ENCODE measurements at places on chromosomes 13 and 19.
A peak's percentile ranks its signal among the peaks of the same experiment; 100 is the strongest.

DNA sequence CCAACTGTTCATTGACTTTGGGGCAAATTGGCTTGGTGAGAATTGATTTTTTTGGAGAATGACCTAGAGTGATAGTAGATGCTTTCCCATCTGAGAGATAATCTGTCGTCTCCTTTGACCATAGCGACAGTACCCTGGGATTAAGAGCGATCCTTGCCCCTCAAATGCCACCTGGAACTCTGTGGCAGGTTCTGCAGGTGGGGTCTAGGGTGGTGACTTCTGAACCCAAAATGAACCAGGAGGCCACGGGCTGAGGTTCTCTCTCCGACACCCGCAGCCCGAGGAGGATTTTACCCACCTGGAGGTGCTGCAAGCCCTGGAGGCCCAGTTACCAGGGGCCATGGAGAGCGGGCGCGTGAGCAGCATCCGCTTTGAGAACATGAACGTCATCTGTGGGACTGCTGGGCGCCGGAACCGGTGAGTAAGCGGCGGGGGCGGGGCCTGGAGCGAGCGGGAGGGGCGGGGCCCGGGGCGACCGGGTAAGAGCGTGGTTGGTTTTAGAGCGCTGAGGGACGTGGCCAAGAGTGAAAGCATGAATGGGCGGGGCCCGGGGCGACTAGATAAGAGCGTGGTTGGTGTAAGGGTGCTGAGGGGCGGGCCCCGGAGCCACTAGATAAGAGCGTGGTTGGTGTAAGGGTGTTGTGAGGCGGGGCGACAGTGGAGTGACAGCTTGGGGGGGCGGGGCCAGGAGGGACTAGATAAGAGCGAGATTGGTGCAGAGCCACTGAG is 8.6 kb downstream of the C19orf81 start:
- DNase-seq, result peak; percentile 72

DNA sequence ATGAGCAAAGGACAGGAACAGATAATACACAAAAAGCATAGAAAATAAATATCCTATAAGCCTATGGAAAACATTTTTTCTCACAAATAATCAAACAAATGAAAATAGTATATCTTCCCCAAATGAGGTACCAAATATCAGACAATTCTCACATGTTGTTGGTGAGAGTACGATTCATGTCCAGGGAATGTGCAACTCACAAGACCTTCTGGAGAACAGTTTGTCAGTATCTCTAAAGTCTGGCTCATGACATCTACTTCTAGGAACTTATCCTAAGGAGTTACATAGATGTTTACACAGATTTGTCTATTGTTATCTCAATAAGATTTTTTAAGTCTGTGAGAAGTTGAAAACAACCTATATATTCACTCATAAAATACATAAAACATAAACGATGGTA is 80.3 kb upstream of the ARHGEF7 start:
- no peak for DNase-seq

- no peak for DNase-seq
These were observed 290.8 kb upstream of the PCDH9 start for GRCh38 chr13:67520886-67521285.

- no peak for DNase-seq
These were observed 8.5 kb upstream of the LMTK3 start for GRCh38 chr19:48520134-48520533.

GRCh38 chr19:50450369-50451222 is 17.9 kb downstream of the MYBPC2 start:
- DNase-seq, result no peak

GRCh38 chr19:28319227-28319626 is 893.7 kb downstream of the UQCRFS1 start:
- no peak for DNase-seq

DNA sequence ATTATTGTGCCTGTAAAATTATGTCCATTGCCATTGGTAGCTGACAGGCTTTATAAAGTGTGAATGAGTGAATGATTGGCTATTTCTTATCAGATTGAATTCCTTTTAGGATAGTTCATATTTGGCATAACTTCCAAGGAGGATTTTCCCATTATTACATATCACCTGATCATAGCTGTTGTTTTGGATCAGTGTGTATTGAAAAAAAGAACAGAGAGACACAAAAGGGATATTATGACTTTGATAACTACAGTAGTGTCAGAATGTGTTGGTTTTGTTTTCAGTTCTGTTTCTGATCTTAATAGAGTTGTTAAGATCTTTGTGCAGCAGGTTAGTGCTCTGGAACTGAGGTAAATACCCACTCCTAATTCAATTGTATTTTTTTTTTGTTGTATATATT is 103.8 kb downstream of the LRCH1 start:
- DNase-seq, result no peak

DNA sequence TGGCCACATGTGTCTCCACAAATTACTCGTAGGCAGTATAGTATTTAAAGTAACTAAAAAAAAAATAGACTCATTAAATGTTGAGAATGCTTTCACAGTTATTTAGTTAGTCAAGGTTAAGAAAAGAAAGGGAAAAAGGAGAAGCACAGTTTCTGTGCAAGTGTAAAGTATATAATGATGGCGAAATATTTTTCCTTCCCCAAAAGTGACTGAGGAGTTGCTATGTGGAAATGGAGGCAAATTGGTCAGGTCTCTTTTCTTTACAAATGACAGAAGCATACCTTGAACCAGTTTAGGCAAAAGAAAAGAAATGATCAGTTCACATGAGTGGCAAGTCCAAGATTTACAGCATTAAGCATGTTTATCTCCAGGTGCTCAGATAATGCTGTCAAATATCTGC is 18.0 kb downstream of the CSNK1A1L start:
- no peak for DNase-seq

DNA sequence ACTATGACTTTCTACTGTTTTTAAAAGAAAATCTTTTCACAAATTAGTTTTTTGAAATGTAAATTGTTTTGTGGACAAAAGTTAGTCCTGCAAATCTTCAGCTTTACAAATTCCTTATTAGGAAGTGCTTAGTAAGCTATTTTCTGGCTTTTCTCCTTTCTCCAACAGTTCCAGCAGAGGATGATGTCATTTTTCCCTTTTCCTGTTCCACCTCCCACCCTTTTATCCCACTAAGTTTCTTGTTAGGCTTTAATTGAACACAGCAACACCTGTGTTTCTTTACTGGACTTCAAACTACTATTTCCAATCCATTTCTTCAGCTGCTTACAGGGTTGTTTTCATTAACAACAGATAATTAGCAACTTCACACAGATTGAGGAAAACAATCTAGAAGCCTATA is 389.2 kb downstream of the NDFIP2 start:
- DNase-seq, result no peak

DNA sequence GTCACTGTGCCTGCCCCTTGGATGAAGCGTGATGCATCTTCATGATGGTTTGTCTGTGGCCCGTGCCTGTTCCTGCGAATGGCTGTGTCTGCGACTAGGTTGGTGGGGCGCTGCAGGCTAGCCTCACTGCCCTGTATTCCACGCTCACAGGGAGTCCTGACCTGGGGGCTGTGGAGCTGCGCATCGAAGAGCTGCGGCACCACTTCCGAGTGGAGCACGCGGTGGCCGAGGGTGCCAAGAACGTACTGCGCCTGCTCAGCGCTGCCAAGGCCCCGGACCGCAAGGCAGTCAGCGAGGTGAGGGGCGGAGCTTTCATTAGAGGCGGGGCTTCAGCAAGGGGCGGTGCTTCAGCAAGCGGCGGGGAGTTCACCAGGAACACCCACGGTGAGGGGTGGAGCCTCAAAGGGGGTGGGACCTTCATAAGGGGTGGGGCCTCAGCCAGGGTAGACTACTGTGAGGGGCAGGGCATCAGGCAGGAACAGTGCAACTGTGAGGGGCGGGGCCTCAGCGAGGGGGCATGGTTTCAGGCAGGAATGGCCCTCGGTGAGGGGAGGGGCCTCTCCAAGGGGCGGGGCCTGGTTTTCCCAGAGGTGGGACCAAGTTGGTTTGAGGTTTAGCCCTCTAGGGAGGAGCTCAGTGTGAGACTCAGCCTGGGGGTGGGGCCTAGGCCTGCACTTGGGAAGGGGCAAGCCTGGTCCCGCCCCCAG is 17.2 kb downstream of the PKN1 start:
- DNase-seq, result peak; percentile 50

- DNase-seq, result no peak
These were observed 233.0 kb downstream of the COL4A1 start for GRCh38 chr13:110073982-110074381.

GRCh38 chr19:15115080-15115479 is 7.9 kb downstream of the SYDE1 start:
- DNase-seq, result no peak

GRCh38 chr13:30431269-30431940 is 9.1 kb downstream of the UBE2L5 start:
- no peak for DNase-seq

DNA sequence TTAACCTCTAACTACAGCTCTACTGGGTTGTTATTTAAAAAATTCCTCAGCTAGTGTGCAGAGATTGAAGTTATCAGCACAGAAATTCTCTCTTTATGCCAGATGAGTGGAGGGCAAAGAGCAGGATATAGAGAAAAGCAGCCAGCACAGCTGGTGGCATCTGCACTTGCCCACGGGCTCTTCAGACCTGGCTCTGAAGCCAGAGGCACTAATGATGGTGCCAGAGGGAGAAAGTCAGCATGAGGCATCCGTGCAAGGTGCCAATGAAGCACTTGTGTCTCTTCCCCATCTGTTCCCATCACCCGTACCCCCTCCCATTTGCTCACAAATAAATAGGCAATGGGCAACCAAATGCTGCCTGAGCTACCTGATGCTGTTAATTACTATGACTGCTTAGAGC is 138.9 kb downstream of the OLFM4 start:
- DNase-seq, result no peak

- DNase-seq, result no peak
These were observed 11.2 kb downstream of the AP3D1 start for GRCh38 chr19:2140138-2140569.

DNA sequence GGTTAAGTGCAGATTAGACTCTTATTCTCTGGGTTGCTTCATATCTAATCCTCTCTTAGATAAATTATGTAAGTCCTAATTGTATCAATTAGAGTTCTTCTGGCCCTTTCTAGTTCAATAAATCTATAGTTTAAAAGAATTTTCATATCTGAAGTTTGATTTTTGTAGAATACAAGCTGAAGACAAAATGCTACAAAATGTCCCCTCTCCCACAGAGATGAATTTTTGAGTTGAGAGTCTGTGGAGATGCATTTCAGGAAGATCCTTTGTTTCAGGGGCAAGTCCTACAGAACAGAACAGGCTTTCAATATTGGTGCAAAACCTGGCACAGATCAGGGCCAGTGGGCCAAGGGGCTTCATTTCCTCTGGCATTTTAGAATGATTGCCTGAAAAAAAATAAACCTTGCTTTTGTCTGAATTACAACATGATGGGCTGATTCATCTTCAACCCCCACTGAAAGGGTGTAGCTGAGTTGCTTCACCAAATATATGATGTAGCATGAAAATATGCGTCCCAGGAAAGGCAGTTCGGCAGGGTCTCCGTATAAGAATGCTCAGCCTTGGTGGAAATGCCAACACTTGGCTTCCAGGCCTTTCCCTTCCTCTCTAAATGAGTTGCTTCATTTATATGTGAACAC is 6.4 kb upstream of the IPO5 start:
- no peak for DNase-seq

DNA sequence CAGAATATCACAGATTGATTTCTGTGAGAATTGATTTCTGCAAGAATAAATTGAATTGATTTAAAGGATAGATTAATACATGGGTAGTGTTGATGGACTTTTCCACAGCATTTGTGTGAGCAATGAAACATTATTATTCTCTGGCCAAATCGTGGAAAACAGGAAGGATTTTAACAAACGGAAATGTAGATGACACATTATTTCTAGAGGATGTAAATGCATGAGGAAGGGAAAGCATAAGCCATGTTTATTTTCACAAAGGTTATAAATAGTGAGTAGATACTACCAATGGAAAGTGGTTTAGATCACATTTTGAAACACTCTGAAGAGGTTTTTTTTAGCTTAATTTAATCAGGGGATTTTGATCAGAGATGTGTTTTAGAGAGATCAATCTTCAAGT is 1534.6 kb upstream of the MIR17HG start:
- DNase-seq, result no peak

- DNase-seq, result no peak
These were observed 98.5 kb upstream of the PABPC3 start for GRCh38 chr13:24997367-24997967.

DNA sequence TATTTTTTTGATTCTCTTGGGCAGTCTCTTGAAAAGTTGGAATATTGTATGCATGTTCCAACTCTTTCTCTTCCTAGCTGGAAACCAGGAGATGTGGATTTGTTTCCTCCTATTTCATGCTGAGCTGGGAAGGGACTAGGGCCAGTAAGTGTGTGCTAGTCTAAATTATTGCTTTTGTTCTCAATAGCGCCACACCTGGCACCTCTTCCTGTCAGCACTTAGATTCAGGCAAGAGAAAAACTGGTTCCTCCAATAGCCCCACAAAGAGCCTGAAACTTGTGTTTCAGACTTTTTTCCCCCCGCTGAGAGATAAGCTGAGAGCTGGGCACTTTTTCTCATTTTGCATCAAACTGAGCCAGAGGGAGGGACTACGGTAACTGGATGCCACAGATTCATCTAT is 353.4 kb downstream of the OLFM4 start:
- DNase-seq, result no peak

GRCh38 chr13:63427170-63427569 is 2011.5 kb upstream of the PCDH20 start:
- DNase-seq, result no peak

- no peak for DNase-seq
These were observed 84.0 kb downstream of the ANKRD10 start for GRCh38 chr13:110830800-110831371.

DNA sequence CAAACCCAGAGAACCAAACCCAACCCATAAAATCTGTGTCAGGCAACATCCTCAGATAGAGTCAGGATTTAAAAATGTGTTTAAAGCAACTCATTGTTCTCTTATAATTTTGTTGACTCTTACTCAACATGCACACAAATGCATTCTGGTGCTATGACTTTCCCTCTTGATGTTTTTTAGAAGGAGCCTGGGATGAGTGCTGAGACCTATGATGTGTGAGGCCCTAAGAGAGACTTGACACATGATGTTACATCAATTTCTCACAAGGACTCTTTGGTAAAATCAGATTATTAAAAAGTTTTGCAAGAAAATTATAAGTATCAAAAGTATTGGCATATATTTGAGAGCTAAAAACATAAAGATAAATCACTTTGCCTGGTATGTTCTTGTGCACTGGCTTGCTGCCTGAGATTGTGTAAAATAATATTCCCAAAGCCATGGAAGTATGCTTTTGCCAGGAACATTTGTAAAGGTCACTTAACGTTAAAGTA is 173.9 kb downstream of the DCLK1 start:
- DNase-seq, result no peak

GRCh38 chr13:43933378-43933777 is 53.7 kb downstream of the LACC1 start:
- no peak for DNase-seq

GRCh38 chr19:749811-750210 is 1.1 kb upstream of the MISP start:
- DNase-seq, result no peak

- no peak for DNase-seq
These were observed 7.0 kb upstream of the LILRA4 start for GRCh38 chr19:54345938-54346386.
